ENCODE measurements at places on chromosomes 11 and 22.

- DNase-seq, result no peak
Observed at GRCh38 chr22:20304646-20305045, 15.2 kb downstream of the DGCR6L start.

- no peak for DNase-seq
Observed at GRCh38 chr11:17635551-17635938, 83.8 kb upstream of the MYOD1 start.

DNA sequence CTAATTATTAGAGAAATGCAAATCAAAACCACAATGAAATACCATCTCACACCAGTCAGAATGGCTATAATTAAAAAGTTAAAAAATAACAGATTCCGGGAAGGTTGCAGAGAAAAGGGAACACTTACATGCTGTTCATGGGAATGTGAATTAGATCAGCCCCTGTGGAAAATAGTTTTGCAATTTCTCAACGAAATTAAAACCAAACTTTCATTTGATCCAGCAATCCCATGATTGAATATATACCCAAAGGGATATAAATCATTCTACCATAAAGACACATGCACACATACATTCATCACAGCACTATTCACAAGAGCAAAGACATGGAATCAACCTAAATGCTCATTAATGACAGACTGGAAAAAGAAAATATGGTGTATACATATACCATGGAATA, 32.5 kb downstream of the NOX4 start:
- DNase-seq, result no peak

GRCh38 chr22:17880020-17880419, 105.8 kb upstream of the BID start:
- no peak for DNase-seq

DNA sequence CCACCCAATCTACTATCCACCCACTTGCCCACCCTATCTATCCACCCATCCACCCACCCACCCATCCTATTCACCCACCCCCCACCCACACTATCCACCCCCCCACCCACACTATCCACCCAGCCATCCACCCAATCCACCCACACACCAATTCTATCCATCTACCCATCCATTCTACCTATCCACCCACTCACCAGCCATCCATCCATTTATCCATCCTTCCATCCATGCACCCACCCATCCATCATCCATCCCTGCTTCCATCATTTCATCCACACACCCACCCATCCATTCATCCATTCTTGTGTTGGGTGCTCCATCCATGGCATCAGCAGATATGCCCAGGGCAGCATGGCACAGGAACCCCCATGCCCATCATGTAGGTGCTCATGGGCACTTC, 1206.6 kb downstream of the BRD1 start:
- no peak for DNase-seq

GRCh38 chr11:10302744-10303557, 1.9 kb upstream of the ADM start:
- DNase-seq, result peak; percentile 28

DNA sequence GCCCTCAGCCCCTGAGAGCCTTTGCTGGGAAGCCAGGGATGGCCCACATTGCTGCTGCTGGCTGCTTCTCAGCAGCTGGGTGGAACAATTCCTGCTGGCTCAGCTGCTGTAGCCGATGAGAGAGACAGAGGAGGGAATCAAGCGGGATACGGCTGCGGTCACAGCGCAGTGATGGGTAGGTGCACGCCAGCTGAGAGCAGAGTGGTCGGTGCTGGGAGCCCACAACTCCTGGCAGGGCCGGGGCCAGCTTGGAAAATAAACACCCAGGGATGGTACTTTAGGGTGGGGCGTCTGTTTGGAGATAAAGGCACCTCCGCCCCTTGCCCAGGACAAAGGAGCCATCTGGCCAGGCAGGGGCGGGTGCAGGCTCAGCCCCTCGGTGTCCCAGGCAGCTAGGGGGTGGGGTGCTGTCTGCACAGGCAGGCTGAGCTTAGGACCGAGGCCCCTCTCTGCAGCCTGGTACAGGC, 480.5 kb downstream of the MIAT start:
- DNase-seq, result no peak

GRCh38 chr11:79973721-79974617, 533.1 kb upstream of the TENM4 start:
- DNase-seq, result no peak

DNA sequence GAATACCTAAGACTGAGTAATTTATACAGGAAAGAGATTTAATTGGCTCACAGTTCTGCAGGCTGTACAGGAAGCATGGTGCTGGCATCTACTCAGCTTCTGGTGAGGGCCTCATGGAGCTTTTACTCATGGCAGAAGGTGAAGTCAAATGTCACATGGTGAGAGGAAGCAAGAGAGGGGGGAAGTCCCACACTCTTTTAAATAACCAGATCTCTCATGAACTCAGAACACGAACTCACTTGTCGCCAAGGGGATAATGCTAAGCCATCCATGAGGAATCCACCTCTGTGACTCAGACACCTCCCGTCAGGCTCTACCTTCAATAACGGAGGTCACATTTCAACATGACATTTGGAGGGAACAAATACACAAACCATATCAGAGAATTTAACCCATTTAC, 42.2 kb downstream of the BIRC2 start:
- DNase-seq, result no peak

- no peak for DNase-seq
Observed at GRCh38 chr22:49270595-49271368, 556.9 kb downstream of the BRD1 start.

DNA sequence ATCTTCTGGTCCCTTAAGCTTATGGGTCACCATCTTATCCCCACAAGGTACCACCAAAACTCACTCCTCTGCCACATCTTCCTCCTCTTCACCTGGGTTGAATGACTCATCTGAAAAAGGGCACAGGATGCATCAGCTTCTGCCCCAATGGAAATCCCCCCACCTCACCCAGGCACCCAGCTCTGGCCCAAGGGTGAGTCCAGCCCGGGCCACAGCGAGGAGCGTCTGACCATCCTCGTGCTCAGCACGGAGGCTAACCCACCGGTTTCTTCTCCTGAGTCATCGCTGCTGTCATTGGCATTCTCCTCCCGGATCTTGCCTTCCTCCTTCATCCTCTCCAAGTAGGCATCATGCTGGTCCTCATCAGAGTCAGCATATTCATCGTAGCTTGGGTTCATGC, 5.3 kb upstream of the TNKS1BP1 start:
- DNase-seq, result no peak

GRCh38 chr22:37010976-37011375, 8.3 kb downstream of the TST start:
- DNase-seq, result no peak

DNA sequence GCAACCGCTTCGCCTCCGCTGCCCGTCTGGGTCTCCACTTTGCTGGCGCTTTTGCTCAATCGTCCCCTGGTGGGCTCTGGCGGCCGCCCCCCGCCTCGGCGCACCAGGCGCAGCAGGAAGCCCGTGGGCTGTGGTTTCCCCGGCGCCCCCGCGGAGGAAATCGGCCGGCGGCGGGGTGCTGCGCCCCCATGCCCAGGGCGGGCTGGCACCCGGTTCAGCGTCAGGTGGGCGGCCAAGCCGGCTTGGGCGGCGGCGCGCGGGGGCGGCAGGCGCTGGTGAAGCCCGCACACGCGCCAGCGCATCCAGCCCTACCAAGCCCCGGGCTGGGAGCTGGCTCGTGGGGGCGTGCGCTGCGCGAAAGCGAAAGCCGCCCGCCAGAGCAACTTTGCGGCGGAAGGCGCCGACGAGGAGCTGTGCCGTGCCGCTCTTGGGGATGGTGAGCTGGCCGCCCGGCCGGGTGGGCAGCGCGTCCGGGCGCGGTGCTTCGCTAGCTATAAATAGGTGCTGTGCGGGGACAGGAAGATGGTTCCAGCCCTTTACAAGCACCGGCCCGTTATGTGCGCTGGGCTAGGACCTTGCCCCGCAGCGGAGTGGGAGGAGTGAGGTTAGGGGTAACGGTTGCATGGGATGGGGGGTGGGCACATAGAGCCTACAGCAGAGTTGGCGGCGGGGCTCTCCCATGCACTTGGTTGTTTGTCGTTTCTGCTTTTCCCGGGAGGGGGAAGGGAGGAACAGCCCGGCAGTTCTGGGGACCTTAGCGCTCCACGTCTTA, 25.0 kb upstream of the SUSD2 start:
- DNase-seq, result no peak

GRCh38 chr11:118834427-118835028, 43.6 kb upstream of the DDX6 start:
- DNase-seq, result no peak

Measured in activated CD4-positive, alpha-beta T cell treated with anti-CD3 and anti-CD28 coated beads, Interleukin-2, amount 50 U/mL, for 24 hours (primary cell).